ENCODE measurements at places on chromosomes 5 and 9.

DNA sequence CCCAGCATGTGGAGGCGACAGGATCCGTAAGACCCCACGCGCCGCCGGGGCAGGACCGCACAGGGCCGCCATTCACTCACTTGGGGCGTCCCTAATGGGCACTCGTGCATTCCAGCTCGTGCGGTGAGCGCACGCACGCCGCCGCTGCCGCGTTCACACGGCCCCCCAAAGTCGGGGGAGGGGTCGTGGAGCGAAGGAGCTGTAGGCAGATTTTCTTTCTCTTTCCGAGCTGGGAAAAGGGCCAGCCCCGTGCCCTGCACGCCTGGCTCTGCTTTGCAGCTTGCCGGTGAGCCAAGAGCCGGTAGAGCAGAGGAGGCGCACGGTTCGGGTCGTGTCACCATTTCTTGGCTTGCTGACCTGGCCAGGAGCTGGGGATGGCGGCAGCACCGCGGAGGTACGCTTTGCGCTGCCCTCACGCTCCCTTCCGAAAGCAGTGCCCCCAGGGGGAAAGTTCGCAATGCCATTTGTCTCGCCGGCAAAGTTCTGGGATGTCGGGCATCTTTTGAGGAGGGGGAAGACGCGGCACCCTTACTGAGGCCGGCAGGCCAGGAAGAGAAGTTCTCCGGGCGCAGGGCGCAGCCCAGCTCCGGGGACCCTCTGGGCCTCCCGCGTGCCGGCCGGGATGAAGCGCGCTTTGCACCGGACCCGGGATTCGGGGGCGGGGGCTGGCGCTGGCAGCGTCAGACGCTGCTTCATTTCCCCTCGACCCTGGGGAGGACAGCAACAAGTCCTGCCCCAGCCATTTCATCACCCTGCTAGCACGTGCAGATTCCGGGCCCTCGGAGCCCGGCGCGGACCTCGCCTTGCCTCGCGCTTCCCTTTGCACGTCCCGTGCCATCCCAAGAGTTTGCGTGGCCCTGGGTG, 898 bp downstream of the STC2 start:
- DNase-seq: no peak

- DNase-seq: no peak
These were observed 1924.1 kb upstream of the WWC1 start for GRCh38 chr5:166367391-166367790.

GRCh38 chr5:32500181-32500580, 55.6 kb upstream of the ZFR start:
- no peak for DNase-seq

- no peak for DNase-seq
These were observed 170.8 kb upstream of the FST start for GRCh38 chr5:53309653-53310052.

GRCh38 chr5:10288592-10289219, 19.0 kb downstream of the CMBL start:
- DNase-seq: peak; percentile 29

DNA sequence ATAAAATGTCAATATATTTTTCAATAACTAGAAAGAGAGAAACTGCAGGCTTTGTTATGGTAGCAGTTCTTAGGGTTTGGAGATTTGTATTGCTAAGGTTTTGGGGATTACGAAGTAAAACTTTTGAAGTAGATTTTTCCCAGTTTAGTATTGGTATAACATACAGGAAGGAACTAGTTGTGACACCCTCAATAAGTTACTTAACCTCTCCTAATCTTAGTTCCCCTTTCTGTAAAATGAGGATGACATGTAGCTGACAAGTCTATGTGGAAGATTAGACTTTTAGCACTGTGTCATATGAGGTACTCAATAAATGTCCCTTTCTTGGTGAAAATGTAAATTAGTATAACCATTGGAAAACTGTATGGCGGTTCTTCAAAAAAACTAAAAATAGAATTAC, 73.4 kb upstream of the ATG10 start:
- no peak for DNase-seq

DNA sequence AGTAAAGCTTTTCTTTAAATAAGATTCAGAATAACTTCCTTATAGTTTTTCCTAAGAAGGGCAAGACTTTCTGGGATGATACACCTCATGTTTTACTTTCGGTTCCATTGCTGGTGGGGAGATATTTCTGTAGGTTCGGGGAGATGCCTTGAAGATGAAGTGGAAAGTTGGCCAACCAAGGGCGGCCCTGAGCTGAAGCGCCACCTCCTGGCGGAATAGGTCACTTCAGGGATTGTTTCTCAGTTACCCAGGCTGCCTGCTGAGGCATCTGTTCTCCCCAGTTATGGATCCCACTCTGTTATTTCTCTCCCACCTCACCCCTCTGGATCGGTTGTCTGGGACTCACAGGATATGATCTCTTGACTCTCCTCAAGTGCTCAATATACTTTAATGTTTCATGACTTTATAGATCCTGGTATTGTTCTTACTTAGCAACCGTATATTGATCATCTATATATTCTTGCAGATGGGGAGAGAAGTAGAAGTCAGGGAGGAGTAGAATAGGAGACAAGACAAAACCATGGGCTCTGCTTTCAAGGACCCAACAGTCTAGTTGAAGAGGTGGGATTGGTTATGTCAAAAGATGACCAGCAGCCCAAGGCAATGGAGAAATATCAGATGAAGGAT, 23.4 kb downstream of the MEGF10 start:
- DNase-seq: peak; percentile 38

DNA sequence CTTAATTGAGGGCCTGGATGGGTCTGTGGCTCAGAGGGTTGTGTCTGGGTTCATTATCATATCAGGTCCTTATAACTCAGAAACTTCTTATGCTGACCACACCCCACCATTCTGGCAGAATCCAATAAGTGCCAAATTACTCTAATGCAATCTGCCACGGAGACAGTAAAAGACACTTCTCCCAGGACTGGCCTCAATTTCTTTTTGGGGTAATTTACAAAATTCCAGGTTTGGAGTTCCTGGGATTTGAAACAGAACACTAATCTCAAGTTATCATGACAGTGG, 187.8 kb downstream of the GNAQ start:
- DNase-seq: no peak

- DNase-seq: no peak
These were observed 28.6 kb downstream of the TRIM32 start for GRCh38 chr9:116715751-116716150.

DNA sequence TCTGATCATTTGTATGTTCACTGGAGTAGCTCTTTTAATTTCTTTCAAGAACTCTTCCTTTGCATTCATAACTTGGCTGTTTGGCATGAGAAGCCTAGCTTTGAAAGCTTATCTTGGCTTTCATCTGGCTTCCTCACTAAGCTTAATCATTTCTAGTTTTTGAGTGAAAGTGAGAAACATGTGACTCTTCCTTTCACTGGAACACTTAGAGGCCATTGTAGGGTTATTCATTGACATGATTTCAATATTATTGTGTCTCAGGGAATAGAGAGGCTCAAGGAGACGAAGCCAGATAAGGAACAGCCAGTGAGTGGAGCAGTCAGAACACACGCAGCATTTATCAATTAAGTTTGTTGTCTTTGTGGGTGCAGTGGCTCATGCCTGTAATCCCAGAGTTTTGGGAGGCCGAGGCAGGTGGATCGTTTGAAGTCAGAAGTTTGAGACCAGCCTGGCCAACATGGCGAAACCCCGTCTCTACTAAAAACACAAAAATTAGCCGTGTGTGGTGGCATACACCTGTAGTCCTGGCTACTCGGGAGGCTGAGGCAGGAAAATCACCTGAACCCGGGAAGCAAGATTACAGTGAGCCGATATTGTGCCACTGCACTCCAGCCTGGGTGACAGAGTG, 98.3 kb downstream of the UGCG start:
- peak; percentile 13 for DNase-seq

GRCh38 chr9:100699668-100700067, 121.8 kb downstream of the CAVIN4 start:
- no peak for DNase-seq

GRCh38 chr9:120909904-120910303, 16.7 kb downstream of the TRAF1 start:
- DNase-seq: no peak

GRCh38 chr5:180137401-180138213, 66.0 kb upstream of the RNF130 start:
- DNase-seq: no peak

DNA sequence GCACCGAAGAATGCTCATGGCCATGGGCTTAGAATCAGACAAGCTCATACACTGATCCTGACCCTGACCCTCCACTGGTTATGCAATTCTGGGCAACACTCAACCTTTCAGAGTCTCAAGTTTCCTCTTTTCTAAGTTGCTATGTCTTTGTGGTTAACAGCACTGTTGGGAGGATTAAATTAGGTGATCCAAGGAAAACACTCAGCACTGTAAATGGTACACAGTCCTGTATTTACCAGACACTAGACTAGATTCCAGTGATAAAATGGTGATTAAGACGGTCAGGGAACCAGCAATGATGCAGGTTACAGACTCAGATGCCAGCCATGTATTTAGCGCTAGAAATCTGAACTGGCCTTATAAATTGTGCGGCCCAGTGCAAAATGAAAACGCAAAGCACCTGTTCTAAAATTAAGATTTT, 8.1 kb downstream of the ARL15 start:
- DNase-seq: no peak

DNA sequence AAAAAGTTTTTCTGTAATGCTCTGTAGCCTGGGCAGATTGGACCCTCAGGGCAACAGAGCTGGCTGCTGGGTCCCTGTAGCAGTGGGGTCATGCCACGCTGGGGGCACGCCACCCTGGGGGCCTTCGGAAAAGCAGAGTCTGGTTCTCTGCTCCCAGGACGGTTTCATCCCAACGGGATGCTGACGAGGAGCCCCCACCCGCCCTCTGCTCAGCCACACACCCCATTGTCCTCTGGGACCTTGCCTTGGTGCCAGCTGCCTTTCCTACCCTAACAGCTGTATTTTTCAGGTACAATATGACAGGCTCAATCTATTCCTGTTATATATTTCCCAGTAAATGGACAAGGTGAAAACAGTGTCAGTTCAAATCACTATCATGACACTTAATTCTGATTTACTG, 29.0 kb upstream of the MVB12B start:
- DNase-seq: no peak

GRCh38 chr9:14313951-14314423, at the start of gene NFIB:
TSS of gene NFIB (minus strand) at chr9:14314141. CDS start at chr9:14313511, 630 bp downstream.
- no peak for DNase-seq

DNA sequence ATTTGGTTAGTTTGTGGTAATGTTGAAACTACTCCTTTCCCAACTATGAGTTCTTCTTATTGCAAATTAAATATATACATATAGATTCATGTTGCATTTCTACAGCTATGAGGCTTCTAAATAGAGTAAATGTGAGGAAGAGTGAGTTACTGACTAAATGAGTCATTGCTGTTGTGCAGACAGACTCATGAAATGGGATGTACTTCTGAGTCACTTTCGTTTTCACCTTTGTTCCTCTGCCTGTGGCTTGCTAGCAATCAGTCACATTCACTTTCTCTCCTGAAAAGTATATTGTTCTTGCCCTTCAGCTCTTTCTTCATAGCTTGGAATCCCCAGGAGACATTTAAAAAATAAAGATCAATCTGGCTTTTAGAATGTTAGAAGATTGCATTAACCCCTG, 295.5 kb upstream of the SMC2 start:
- no peak for DNase-seq

DNA sequence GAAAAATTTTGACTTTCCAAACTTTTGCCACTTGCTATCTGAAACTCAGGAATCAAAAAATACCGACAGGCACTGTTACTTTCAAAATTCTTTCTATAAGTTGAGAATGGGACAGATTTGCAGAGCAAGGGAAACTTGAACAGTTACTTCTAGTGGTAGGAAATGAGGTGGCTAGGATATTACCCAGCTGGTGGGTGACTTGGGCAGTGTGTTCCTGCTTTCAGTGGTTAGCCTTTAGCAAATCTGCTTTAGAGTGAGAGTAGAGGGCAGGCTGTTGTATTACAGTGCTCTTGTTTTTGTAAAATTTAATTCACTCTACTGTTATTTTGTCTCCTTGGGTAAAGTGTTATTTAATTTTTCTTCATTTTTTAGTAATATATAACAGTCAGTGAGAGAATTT, 40.2 kb upstream of the ROPN1L start:
- DNase-seq: no peak

DNA sequence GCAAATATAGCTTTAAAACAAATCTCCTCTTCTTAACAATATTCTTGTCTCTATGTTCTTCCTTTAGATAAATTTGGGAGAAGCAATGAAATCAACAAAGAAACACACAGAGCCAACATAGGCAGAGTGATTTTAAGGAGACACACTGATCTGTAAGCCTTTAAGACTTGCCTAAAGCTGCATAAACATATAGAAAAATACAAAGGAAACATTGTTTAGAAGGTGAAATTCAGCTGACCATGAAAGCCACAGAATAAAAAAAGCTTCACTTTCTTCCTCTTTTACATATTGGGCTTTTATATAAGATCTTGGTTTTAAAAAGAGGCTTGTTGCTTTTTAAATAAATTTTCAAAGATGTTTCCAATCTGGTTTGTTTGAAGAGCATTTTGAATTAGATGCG, 1277.5 kb downstream of the EFNA5 start:
- no peak for DNase-seq

DNA sequence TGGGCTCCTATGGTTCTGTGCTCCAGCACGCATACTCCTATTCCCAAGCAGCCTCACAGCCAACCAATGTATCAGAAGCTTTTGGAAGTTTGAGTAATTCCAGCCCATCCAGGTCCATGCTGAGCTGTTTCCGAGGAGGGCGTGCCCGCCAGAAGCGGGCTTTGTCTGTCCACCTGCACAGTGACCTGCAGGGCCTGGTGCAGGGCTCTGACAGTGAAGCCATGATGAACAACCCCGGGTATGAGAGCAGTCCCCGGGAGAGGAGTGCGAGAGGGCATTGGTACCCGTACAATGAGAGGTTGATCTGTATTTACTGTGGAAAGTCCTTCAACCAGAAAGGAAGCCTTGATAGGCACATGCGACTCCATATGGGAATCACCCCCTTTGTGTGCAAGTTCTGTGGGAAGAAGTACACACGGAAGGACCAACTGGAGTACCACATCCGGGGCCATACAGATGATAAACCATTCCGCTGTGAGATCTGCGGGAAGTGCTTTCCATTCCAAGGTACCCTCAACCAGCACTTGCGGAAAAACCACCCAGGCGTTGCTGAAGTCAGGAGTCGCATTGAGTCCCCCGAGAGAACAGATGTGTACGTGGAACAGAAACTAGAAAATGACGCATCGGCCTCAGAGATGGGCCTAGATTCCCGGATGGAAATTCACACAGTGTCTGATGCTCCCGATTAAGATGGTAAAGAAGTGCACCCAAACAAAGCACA, 19.9 kb downstream of the ZBTB34 start:
- no peak for DNase-seq

DNA sequence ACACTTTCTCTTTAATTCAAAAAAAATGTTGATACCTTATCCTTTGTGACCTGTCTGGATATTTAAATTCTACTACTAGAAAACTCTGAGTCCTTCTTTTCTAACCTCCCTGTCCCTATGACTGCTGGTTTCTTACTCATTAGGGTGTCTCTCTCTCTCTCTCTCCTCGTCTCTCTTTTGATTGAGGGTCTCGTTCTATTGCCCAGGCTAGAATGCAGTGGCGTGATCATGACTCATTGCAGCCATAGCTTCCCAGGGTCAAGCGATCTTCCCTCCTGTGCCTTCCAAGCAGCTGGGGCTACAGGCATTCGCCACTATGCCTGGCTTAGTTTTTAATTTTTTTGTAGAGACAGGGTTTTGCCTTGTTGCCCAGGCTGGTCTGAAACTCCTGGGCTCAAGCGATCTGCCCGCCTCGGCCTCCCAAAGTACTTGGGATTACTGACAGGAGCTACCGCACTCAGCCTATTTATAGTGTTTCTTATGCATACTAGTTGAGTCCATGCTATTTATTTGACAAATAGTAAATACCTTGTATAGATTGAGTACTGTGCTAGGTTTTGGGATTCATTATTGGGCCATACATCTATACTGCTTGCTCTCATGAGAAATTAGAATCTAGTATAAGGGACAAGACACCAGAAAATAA, 61.9 kb downstream of the NSD1 start:
- no peak for DNase-seq

Data from CD4-positive, alpha-beta memory T cell (primary cell).